ENCODE measurements at places on chromosomes 3 and 15.

GRCh38 chr3:15557511-15557946 lies 36.0 kb upstream of the COLQ start:
- DNase-seq = no peak

DNA sequence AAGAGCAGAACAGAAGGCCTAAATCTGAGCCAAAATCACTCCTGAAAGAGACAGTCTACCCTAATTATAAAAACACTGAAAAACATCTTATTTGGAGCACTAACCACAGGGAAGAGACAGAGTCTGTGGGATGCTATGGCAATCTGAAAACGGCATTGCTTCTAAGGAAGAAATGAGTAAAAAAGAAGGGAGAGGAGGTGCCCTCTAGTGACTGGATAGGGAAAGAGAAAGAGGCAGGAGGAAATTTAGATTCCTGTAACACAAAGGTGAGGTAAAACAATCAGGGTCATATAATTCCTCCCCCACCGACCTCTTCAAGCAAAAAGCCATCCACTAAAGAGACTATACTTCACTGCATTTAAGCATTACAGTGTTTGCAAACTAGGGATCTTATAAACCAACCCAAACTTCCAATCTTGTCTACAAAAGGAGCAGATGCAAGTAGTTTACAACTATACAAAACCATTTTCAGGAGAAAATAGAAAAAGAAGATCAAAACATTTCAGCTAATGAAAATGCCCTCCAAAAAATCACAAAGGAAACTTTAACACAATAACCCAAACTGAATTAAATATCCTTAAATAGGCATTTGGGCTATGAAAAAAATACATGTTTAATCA lies 32.6 kb downstream of the HACD2 start:
- DNase-seq = no peak

DNA sequence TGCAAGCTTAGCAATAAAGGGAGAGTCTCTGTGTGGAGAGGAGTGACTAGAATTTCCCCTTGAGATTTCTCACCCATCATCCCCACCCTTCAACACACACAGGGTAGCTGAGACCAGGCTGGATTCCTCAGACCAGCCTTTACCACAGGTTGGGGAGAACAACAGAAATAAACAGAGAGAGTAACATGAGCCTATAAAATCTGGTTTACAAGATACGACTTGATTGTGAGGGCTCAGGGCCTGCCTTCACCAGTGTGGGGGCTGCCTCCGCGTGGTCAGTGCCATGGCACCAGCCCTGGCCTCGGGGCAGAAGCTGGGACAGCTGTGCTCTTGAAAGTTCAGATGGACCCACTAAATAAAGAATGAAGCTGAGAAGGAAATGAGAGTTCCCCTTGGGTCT lies 14.6 kb upstream of the MAGEF1 start:
- peak; percentile 45 for DNase-seq

DNA sequence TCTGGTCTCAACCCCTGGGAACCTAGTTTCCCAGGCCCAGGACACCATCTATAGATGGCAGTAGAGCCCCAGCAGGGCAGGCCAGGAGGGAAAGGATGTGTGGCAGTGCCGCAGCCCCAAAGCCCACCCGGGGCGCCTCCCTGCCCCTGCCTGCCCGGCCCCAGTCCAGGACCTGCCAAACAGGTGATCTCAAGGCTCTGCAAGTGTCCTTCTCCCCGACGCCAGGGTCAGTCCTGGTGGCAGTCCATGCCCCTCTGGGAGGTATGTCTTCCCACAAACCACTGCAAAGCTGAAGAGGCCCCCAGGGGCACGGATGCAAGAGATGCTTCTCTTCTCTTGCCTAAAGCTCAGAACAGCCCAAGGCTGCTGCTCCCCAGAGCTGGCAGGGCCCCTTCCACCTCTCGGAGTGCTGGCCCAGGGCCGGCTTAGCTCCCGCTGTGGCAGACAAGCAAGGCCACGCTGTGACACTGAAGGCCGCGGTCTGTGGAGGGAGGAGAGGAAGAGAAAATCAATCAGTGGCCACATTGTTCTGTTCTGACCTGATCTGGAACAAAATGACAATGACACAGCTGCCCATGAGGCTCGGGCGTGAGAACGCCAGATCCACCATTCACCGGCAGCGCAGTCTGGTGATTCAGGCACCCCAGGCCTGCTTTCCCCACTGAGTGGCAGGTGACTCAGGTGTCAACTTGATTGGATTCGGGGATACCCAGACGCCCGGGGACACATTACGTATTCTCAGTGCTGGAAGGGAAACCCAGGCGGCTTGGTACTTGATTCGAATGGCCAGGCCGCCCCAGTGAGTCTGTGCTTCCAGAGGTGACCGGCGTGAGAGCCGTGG lies 34.0 kb downstream of the KLHL25 start:
- no peak for DNase-seq

GRCh38 chr15:84598993-84599392 lies 1.8 kb upstream of the ZSCAN2 start:
- DNase-seq = no peak

- DNase-seq = no peak
Measured at GRCh38 chr3:159028706-159029105, 226.9 kb downstream of the MFSD1 start.

DNA sequence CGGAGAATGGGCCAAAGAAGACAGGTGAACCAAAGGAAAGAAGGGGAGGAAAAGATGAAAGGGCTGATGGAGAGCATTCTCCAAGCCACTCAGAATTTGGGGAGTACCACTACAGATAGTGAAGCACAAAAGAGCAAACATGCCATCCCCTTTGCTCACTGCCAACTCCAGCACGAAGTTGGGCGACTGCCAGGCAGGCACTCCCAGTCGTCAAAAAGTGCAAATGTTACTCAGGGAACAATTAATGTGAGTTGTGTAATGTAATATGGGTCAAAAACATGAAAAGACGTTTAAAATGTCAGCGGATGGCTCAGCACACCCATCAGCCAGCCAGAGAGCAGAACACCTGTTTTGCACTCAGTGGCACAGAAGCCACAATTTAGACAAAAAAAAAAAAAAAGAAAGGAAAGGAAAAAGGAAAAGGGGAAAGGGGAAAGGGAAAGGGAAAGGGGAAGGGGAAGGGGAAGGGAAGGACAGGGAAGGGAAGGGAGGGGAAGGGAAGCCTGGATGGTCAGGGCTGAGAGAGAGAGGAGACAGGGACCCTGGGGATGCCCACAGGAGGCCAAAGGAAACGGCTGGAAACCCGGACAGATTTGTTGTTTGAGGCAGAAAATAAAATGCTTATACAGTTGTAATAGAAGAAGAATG lies 82.7 kb downstream of the COL8A1 start:
- DNase-seq = no peak

DNA sequence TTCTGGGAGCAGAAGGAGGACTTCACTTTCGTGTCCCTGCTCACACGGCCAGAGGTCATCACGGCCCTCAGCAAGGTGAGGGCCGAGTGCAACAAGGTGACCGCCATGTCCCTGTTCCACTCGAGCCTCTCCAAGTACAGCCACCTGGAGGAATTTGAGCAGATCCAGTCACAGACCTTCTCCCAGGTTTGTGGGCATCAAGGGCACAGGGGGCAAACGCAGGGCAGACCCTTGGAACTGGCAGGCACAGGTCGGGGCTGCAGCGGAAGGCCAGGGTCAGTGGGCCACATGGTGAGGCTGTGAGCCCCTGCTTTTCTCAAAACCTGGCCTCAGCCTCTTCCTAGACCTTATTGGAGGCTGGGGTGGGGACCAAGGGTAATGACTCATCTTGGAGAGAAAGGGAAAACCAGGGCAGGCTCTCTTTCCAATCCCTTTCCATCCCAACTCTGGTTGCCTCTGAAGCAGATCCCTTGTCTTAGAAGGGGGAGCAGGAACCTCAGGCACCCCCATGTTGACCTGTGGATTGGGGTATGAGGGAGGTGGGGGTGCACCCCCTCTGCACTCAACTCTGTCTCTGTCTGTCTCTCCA lies 29.5 kb downstream of the DNAH1 start:
- no peak for DNase-seq

GRCh38 chr3:45596290-45596791 lies 1.8 kb downstream of the LIMD1 start:
- DNase-seq = no peak

DNA sequence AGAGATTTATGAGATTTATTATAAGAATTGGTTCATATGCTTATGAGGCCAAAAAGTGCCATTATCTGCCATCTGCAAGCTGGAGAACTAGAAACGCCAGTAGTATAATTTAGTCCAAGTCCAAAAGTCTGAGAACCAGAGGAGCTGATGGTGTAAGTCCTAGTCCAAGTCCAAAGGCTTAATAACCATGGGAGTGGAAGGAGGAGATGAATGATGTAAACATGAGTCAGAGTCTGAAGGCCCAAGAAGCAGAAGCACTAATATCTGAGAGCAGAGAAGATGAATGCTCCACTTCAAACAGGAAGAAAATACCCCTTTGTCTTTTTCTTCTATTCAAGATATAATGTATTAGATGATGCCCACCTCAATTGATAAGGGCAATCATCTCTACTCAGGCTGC lies 185.7 kb downstream of the CGGBP1 start:
- DNase-seq = no peak

All from type B pancreatic cell (in vitro differentiated cells).